Panc1 (cell line): ENCODE measurements at places on chromosomes 16 and 17.

GRCh38 chr17:41308251-41308917 is 725 bp downstream of the KRTAP16-1 start:
- DNase-seq: no peak

DNA sequence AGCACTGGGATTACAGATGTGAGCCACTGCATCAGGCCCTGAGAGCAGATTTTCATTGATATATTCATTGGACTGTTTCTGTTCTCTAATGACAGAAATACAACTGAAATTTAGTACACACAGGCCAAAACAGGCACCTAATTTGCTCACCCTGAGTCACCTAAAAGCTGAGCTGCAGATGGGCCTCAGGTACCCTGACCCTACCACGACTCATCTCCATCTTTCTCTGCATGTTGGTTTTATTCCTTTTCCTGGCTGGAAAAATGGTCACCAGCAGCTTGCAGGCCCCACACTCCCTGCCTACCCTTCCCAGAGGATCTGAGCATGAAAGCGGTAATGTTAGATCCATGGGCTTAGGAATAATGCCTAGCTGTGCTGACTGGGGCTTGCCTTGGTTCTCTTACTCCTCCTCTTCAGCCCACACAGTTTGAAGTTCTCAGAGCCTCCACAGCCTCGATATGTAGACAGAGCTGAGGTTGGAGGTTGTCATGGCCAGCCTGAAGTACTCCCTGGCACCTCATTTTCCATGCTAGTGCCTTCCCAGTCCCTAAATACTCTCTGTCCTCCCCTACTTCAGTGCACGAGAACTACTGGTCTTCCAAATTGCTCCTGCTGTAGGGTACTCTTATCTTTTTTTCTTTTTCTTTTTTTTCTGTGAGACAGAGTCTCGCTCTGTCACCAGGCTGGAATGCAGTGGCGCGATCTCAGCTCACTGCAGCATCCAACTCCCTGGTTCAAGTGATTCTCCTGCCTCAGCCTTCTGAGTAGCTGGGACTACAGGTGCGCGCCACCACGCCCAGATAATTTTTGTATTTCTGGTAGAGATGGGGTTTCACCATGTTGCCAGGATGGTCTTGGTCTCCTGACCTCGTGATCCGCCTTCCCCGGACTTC is 51.1 kb downstream of the CENPV start:
- no peak for DNase-seq

DNA sequence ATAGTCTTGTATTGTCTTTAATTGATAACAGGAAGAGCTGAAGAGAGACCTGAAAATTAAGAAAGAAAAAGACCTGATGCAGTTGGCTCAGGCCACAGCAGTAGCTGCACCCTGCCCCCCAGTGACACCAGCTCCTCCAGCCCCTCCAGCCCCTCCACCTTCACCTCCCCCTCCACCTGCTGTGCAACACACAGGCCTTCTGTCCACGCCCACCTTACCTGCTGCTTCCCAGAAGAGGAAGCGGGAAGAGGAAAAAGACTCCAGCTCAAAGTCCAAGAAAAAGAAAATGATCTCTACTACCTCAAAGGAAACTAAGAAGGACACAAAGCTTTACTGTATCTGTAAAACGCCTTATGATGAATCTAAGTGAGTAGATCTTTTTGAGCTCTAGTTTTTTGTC is 36.8 kb downstream of the C17orf58 start:
- DNase-seq: no peak

DNA sequence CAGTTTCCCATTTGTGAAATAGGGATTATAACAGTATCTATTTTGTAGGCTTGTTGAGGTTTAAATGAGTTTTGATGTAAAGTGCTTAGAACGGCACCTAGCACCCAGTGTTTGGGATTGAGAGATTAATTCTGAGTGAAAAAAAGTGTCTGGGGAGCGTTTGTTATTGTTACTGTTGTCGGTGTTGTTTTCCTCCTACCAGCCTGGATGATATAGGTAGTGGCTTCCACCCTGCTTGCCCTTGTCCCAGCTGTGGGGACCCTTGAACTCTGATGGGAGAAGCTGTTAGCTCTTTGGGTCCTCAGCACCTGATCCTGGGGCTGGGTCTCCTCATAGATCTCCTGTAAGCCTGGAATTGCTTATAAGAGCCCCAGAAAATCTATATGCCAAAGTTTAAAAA is 4.9 kb downstream of the FMNL1 start:
- no peak for DNase-seq

- DNase-seq: no peak
Measured at GRCh38 chr16:56999409-57000270, 10.3 kb downstream of the NLRC5 start.

- DNase-seq: no peak
Measured at GRCh38 chr16:56109205-56109604, 82.1 kb upstream of the GNAO1 start.

DNA sequence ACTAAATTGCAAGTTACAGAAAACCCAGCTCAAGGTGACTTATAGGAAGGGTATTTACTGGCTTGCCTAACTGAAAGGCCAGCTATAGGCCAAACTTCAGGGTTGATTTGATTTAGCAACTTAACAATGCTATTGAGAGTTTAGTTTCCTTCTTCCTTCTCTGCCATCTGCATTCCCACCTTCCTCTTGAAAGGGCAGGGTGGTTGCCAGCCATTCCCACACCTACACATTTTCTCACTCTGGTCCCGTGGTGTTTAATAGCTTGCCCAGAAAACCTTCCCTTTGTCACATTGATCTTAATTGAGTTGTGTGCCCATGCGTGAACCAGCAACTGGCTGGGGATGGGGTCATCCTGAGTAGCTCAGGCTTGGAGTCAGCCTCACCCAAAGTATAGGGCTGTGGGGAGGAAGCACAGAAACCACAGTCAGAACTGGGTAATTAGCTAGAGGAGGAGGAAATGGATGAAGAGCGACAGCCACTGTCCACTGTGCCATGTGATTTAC is 194.7 kb downstream of the SPECC1 start:
- no peak for DNase-seq

DNA sequence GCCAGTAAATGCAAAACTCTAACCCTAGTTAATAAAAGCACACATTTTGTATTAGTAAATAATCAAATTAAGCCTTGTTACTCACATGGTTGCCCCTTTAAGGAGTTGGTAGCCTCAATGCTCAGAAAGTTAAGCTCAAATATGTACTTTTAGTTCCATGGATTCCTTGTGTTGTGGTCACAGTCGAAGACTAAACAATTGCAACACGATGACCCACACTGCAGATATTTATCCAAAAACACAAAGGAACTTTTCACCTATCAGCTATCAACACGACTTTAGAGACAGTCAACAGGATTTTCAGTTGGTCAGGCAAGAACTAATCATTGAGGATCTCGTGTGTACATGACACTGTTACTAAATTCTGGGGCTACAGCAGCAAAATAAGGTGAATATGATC is 47.4 kb upstream of the NUDT7 start:
- DNase-seq: no peak

GRCh38 chr17:57537524-57538410 is 207.3 kb downstream of the CCDC182 start:
- DNase-seq: no peak

DNA sequence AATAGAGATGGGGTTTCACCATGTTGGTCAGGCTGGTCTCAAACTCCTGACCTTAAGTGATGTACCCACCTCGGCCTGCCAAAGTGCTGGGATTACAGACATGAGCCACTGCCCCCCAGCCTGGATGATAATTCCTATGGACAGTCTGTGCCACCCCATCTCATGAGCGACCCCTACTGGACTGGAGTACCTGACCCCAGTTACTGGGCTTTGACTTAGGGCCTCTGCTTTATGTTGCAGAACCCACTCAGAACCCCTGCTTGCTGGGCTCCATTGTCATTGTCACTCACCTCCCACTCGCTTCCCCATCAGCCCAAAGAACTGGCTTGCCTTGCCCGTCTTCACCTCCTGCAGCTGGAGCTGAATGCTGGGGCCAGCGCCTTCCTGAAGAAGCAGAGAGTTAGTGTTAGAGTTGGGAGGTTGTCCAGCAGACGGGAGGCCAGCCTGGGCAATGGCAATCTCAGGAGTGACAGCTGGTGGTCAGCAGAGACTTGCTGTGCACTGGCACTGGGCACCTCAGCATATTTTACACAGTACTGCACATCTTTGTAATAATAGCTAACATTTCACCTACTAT is 4.0 kb downstream of the TAC4 start:
- no peak for DNase-seq

- DNase-seq: peak; percentile 48
Measured at GRCh38 chr17:40551879-40552768, 13.1 kb downstream of the CCR7 start.

DNA sequence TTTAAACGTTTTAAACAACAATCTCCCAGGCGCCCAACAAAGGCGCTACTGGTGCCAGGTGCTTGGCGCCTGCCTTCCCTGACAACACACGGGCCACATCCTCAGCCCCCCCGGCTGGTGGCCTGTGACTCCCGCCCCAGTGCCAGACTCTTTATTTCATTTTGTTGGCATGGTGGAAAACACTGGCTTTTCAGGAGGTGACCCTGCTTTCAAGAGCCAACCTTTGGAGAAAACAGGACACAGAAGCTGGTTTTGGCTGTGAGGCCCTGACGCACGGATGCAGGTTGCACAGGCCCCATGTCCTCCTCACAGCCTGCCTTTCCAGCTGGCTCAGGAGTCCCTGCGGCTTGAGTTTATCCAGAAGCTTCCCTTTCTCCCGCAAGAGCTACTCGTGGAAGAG is 100.0 kb downstream of the METRNL start:
- DNase-seq: no peak

DNA sequence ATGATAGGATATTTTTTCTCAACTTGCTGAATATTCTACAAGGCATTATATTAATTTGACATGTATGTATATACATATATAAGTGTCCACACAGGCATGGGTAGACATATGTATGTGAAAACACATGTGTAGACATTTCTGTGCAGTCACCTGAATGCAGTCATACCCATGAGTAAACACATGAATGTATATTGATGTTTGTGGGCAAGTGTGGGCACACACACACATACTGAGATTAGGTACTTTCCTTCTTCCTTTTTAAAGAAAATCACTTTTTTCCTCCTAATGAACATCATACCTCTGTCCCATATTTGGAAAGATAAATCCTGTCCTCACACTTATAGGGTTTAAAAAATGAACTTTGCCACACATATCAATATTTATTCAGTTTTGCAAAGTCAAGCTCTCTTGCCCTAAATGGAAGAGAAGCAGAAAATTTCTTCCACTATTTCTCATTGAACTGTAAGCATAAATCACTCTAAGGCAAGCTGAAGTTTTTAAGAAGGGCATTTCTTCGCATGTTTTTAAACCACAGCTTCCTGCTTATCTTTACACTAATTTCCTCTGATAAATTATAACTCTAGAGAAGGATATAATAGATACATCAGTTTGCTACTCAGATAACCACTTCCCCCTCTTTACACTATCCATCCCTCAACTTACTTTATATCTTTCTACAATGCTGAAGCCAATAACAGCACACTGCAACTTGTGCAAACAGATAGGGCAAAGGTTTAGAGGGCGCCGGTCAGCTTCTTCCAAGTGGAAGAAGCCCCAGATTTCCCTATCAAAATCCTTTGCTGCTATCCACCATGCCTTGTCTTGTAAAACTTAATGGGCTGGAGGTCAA is 49.6 kb upstream of the LRRC37A3 start:
- no peak for DNase-seq

DNA sequence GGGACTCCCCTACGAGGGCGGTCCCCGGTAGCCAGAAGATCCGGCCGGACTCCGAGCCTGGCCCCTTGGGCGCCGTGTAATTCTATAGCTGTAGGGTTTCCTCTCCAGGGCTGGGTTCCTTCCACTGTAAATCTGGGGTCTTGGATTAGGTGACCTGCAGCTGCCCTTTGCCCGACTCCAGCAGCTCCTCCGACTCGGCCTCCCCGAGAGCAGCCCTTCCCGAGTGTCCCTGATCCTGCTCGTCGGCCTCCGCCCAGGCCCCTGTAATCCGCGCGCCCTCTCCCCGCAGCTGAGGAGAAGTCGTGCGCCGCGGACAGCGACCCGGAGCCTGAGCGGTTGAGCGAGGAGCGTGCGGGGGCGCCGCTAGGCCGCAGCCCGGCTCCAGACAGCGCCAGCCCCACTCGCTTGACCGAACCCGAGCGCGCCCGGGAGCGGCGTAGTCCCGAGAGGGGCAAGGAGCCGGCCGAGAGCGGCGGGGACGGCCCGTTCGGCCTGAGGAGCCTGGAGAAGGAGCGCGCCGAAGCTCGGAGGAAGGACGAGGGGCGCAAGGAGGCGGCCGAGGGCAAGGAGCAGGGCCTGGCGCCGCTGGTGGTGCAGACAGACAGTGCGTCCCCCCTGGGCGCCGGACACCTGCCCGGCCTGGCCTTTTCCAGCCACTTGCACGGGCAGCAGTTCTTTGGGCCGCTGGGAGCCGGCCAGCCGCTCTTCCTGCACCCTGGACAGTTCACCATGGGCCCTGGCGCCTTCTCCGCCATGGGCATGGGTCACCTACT is 5.5 kb downstream of the TBX2 start:
- DNase-seq: no peak

DNA sequence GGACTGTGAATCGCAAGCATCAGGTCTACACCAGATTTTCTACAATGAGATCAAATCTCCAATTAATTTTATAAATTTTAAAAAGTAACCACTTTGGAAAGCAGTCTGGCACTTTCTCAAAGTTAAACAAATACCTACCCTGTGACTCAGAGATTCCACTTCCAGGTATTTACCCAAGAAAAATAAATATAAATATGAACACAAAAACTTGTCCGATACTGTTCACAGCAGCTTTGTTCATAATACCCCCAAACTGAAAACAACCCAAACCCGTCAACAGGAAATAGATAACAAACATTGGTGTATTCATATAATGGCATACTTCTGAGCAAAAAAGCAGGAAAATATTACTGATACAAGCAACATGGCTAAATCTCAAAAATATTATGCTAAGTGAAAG is 12.1 kb downstream of the ZDHHC7 start:
- no peak for DNase-seq

GRCh38 chr16:86258713-86259112 is 251.6 kb upstream of the FOXF1 start:
- no peak for DNase-seq

- no peak for DNase-seq
Measured at GRCh38 chr16:67212766-67213165, 13.8 kb downstream of the ELMO3 start.

GRCh38 chr16:74521691-74522090 is 85.2 kb downstream of the GLG1 start:
- no peak for DNase-seq

DNA sequence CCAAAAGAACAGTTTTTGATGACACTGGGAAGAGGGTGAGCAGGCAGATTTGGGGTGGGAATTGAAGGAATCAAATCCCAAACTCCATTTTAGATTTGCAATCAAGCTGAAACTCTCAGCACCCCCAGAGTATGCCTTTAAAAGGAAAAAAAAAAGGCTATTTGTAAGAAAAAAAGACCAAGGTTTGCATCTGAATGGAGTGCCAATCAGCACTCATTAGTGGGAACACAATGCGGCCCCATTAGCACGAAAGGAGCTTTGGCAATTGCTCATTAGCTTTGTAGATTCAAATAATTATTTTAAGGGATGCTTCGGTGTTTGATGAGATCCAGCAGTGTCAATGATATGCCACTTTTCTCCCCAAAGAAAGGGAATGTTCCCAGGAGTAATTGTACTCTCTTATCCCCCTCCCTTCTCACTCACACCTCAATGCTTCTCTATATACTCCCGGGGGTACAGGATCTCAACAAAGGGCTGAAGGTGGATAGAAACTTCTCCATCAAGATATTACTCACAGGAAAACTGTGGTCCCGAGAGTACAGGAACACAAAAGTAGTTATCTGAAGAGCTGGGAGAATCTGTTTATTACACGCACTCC is 32.2 kb downstream of the CHP2 start:
- DNase-seq: no peak
